D341Med (cell line): ENCODE measurements at places on chromosomes 12 and 14.

- DNase-seq = no peak
Observed at GRCh38 chr12:64595863-64596793, 14.2 kb upstream of the RASSF3 start.

GRCh38 chr12:11621797-11622423 is 27.6 kb upstream of the ETV6 start:
- DNase-seq = no peak

- DNase-seq = no peak
Observed at GRCh38 chr14:90846511-90846910, 30.3 kb upstream of the TTC7B start.

- no peak for DNase-seq
Observed at GRCh38 chr12:31471051-31471450, 119.9 kb downstream of the DENND5B start.

DNA sequence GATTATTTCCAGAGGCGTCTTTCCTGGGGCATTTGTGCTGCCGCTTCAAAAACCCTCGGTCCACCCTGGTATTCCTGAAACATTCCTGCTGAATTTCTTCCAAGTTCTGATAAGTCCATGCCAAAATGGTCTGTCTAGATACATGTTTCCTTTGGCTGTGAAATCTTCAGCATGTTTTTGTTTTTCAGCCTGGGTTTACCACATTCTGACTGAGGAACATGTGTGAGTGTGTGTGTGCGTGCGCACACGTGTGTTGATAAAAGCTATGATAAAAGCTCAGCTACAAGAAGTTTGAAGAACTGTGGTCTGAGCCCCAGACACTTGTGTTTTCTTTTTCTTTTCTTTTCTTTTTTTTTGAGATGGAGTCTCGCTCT is 22.4 kb downstream of the ANKRD9 start:
- DNase-seq = no peak

DNA sequence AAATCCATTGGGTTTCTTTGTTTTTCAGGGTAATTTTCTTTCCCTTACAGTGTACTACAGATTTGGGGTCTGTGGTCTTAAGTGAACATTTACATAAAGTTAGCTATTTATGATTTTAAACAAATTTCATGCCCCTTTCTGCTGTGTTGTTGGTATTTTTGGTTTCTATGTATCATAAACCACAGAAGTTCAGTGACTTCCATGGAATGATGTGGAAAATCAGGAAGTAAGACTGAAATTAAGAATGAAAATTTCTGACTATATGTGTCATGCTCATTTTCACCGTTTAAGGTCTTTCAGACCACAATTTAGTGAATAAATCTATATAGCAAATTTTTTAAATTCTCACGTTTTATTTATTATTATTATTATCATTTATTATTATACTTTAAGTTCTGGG is 31.7 kb downstream of the ETV6 start:
- DNase-seq = no peak

DNA sequence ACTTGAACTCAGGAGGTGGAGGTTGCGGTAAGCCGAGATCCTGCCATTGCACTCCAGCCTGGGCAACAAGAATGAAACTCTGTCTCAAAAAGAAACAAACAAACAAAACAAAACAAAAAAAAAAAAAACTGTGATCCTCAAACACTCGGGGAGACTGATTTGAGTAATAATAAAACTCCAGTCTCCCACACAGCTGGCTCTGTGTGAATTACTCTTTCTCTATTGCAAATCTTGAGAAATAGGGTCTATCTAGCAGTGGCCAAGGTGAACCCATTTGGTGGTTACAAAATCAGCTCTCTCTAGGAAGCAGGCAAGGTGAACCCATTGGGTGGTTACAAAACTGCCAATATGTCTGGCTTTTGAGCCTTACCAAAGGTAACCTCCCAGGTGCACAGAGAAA is 6.0 kb upstream of the ACOT6 start:
- DNase-seq = no peak

DNA sequence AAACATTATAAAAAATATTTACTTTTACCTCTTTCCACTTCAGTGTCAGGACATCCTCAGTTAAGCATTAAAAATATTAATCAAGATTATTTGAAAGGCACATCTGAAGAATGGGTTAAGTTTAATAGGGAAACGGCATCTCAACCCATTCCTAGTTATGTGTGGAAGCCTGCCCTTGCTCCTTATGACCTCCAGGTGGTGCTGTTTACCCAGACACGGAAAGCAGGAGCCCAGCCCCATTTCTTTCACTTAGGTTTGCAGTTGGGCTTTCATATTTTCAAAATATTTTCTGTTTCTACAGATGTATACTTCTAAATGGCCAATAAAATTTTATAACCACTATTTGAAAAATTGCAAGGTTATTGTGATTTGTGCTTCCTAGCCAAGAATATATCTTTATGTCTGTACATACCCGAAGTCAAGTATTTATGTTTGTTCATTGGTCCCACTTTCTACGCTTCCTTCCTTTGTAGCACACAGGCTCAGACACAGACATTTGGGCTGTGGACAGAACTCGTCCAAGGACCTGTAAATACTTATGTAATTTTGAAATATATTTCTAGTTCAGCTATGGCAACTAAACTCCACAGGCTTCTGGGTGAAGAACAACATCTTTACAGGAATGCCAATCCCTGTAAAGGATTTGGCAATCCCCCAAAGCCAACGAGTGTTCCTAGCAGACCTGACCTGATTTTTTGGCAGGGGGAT is 247.1 kb downstream of the AKAP6 start:
- peak; percentile 70 for DNase-seq

GRCh38 chr12:122917507-122918121 is 21.7 kb upstream of the VPS37B start:
- no peak for DNase-seq

GRCh38 chr14:96096639-96097610 is 57.8 kb downstream of the C14orf132 start:
- DNase-seq = no peak

- no peak for DNase-seq
Observed at GRCh38 chr12:104752016-104752415, 206.1 kb downstream of the SLC41A2 start.

- no peak for DNase-seq
Observed at GRCh38 chr14:77870646-77871045, 70.7 kb downstream of the ADCK1 start.

DNA sequence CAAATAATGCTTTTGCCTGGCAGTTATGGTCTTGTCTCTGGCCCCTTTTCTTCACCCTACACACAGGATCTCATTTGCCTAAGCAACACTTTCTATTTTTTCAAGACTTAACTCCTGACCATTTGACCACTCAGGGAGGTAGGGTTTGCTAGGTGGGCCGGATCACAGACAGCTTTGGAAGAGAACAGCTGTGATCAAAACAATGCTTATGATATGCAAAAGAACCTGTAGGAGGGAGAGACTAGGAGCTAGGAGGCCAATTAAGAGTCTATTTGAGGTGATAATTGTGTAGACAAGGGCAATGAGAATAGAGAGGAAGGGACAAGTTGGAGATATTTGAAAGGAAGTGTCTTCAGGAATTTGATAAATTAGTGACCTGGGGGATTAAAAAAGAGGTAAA is 12.3 kb upstream of the DACT1 start:
- DNase-seq = no peak

- no peak for DNase-seq
Observed at GRCh38 chr14:100747736-100748135, 21.0 kb downstream of the DLK1 start.

DNA sequence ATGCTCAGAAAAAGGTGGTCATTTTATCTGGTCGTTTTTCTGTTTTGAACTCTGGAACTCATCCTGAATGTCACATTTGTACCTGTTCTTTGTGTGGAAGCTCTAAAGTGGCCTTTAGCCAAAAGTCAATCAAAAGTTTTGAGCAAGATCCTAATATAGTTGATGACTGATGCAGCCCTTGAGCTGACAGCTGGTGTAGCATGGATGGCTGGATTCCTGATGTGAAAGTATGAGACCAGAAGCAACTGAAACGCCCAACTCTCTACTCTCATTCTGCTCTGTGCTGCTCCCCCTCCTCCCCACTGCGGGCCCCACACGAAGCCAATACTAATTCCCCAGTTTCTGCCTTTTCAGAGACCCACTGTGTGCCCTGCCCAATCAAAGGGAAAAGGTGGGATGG is 10.3 kb upstream of the MYH7 start:
- no peak for DNase-seq

DNA sequence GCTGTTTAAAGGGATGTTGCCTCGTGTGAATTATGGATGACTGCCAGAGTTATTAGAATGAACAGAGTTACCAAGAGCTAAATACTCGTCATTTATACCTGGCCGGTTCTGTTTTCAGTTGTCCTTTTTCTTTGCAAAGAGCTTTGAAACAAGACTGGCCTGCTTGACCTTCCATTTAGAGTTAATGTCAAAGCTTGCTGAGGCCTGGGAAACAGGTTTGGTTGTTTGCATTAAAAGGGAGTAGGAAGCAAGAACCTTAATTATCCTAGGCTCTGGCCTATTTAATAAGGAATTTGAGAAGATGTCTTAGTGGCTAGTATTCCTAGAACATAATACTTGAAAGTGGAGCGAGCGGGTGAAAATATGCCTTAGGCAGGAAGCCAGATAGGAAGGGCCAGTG is 233.3 kb downstream of the CACNA1C start:
- DNase-seq = no peak

DNA sequence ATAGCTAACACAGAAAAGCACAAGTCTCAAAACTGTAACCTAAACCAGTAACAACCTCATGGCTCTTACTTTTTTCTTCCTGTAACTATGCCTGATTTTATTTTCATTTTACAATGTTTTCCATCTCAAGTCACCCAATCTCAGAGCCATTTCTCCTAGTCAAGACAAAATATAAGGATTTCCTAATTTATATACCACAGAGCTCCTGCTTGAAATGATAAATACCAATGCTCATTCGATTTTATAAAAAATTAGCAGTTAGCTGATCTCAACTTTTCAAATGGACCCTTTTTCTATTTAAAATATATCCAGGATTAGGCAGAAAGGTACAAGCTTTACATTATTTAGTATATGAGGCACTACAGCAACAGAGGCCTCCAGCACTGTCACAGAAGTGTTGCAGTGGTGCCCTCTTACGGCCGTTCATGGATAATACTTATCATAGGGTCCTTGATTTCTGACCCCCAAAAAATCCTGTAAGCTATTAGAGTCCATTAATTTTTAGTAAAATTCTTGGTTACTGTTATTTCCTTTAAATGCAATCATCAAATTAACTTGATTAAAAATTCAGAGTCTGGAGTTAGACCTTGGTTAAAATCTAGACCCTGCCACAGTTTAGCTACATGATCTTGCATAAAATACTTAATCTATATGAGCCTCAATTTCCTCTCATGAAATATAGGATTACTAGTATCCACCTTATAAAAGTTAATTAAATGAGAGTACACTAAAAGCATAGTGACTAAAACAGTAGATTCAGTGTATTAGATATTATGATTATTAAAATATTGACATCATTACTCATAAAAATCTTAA is 68.3 kb downstream of the SEC23A start:
- peak; percentile 34 for DNase-seq

GRCh38 chr12:30748147-30748546 is 6.6 kb downstream of the CAPRIN2 start:
- no peak for DNase-seq

DNA sequence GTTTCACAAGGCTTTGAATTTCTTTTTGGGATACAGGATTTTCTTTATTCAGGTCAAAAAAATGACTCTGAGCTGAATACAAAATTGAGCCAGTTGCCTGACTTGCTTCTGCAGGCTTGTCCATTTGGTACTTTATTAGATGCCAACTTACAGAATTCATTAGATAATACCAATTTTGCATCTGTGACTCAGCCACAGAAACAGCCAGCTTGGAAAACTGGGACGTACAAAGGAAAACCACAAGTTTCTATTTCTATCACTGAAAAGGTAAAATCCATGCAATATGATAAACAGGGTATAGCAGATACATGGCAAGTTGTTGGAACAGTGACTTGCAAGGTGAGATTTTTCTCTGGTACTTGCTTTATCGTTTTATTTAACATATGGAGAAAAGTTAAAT is 5.8 kb downstream of the AP5M1 start:
- DNase-seq = no peak

DNA sequence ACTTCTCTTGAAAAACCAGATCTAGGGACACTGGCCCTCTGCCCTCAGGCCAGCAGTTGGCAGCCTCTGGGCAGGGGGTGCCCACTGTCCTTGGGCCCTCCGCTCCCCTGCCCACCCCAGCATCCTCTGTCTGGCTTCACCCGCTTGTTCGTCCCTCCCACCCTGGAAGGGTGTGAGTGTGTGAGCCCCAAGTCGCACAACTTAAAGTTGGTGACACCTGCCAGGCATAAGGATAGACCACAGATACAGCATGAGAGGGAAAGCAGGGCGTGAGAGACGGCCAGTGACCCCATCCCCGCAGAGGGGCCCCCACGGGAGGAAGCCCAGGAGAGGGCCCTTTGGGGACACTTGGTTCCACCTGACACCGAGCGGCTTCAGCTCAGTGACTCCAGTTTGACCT is 23.5 kb upstream of the RIMBP2 start:
- no peak for DNase-seq

DNA sequence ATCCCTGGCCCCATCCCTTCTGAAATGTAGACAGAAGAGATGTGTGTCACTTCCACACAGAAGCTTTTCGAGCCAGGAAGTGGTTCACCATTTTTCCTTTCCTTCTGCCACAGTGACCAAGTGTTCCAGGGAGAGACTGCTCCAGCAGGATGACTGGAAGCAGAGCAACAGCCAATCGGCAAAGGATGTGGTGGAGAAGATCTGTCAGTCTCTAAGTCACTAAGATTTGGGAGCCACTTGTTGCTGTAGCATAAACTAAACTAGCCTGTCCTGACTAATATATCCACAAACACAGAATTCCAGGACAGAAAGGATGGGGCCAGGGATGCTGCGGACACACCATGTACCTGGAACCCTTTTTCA is 42.9 kb downstream of the DUSP6 start:
- DNase-seq = no peak

GRCh38 chr14:67444395-67444794 is 32.4 kb upstream of the PLEK2 start:
- no peak for DNase-seq

GRCh38 chr12:132942611-132943010 is 13.5 kb downstream of the ZNF605 start:
- no peak for DNase-seq

- no peak for DNase-seq
Observed at GRCh38 chr12:51752234-51752889, 96.2 kb downstream of the FIGNL2 start.

- no peak for DNase-seq
Observed at GRCh38 chr12:118417942-118418341, 41.6 kb downstream of the SUDS3 start.

DNA sequence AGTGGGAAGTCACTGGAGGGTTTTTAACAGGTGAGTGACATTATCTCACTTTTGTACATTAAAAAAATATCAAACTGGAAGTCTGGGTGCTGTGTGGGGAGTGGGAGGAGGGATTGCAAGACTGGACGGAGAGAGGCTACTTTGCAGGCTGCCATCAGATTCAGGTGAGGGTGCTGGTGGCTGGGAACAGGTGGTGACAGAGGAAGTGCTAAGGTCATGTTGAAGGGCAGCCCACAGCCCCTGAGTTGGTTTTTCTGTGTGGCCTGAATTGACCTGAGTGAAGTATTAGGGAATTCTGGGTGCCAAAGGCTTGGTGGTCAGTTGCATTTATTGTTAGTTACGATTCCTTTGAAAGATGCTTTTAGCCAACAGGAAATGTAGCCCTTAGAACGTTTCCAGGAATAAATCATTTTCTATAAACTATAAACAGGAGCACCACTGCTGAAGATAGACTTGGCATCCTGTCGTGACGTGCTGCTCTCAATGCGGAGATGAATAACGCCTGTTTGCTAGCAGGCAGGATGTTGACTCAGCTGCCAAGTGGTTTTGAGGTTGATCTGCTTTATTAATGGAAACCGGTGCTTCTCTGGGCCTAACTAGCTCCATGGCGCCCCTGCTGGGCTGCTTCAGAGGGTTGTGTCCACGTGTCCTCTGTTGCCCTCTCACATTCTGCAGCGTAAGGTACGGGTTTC is 707.5 kb upstream of the TMEM132C start:
- DNase-seq = no peak

GRCh38 chr12:104263580-104264358 is 39.8 kb upstream of the EID3 start:
- DNase-seq = no peak
